ENCODE measurements at places on chromosomes 1 and 21.

- no peak for DNase-seq
These were observed 21.5 kb upstream of the ACTL8 start for GRCh38 chr1:17733661-17734060.

DNA sequence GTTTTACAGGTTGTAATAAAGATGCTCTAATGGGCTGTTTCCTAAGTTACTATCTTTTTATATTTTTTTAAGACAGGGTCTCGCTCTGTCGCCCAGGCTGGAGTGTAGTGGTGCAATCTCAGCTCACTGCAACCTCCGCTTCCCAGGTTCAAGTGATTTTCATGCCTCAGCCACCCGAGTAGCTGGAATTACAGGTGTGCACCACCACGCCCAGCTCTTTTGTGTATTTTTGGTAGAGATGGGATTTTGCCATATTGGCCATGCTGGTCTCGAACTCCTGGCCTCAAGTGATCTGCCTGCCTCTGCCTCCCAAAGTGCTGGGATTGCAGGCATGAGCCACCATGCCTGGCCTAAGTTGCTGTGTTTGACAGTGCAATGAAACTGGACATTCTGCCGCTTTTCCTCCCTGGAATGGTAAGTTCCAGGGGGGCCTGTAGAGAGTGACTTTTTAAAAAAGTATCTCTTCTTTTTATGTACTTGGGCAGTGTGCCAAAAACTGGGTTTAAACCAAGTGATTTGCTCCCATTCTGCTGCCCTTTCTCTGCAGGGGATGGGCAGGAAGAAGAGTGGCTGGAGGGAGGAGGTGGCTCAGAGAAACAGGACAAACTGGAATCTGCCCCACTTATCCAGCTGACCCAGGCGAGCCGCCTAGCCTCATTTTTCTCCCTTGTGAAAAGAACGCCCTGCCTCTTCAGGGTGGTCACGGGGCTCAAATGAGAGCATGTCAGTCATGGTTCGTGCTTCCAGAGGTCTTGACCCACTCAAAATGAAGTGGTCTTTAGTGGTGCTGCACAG lies 2.3 kb downstream of the SLC37A1 start:
- DNase-seq, result no peak

DNA sequence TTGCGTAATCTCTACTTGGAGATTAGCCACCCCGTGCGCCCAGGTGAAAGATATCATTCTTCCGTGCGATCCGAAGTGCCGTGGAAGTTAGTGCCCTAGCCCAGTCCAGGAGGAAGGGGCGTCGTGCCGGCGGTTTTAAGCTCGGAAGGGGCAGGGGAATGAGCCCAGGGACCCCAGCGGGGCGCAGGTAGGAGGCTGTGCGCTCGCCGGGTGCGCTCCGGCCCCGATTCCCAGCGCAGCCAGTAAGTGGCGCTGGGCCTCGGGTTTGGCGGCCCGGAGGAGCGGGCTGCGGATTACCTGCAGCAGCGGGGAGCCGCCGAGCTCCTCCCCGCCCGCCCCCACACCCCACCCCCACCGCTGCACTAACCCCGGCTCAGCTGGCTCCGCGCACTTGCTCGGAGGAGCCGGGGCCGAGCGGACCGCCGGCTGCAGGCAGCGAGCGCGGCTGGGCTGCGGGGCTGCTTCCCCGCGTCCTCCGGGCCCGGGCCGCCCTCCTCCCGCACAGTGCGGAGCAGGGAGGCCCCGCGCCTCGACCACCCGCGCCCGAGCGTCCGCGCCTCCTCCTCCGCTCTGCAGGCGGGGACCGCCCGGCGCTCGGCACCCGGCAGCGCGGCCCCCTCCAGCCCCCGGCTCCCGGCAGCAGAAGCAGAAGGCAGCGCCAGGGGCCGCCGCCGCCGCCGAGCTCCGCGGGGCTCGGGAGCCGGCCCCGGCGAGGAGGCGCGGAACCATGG lies at the start of gene RYR2:
RYR2 (plus strand) TSS at position 390 of the 731 bp plus-strand sequence; CDS start at position 728, 338 bp downstream.
- no peak for DNase-seq

DNA sequence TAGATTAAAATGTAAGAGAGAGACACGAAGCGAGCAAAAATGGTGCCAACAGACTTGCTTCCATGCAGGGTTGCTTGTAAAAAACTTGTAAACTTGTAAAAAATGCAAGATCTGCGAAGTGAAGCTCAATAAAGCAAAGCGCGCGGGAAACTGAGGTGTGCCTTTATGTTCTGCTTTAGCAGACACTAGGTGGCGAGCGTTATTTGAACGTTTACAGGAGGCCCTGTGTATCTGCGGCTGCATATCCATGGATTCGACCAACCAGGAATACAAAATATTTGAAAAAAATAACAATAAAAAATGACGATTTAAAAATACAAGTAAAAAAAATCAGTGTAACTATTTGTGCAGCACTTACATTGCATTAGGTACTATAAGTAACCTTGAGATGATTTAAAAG lies 1.5 kb downstream of the UBE2G2 start:
- no peak for DNase-seq

GRCh38 chr1:174958396-174958795 lies 41.4 kb upstream of the CACYBP start:
- no peak for DNase-seq
